ENCODE measurements at places on chromosomes 3 and 15.

DNA sequence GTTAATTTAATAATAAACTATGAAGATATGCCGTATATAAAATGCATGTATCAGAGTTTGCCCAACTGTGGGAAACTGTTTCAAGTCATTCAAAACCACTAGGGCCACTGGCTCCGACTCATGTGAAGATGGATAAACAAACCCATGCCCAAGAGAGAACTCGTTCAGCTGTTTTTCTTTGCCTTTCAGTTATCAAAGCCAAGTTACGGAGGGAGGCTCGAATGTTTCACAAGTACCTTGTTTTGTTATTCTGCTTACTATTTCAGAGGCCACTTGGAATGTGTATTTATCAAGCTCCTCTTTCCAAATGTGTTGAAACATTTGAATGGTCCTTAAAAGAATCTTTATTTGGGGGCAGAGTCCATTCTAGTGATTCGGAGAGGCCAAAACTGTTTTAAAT, 82.1 kb downstream of the DUT start:
- no peak for DNase-seq

DNA sequence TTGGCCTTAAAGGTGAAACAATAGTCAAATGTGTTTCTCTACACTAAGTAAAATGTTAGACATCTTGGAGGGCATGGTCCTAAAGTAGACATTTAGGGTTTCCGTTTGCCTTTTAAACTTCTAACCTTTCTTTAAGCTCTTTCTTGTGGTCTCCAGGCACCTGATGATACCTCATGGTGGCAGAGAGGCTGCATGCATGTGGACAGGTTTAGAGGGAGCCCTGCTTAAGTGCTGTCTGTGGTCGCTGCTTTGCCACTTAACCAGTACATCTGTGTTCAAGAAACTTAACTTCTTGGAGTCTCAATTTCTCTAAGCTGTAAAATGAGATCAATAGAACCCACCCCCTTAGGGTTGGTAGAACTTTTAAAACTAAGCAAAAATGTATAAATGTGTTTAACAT, 6.2 kb downstream of the MITF start:
- DNase-seq = no peak

DNA sequence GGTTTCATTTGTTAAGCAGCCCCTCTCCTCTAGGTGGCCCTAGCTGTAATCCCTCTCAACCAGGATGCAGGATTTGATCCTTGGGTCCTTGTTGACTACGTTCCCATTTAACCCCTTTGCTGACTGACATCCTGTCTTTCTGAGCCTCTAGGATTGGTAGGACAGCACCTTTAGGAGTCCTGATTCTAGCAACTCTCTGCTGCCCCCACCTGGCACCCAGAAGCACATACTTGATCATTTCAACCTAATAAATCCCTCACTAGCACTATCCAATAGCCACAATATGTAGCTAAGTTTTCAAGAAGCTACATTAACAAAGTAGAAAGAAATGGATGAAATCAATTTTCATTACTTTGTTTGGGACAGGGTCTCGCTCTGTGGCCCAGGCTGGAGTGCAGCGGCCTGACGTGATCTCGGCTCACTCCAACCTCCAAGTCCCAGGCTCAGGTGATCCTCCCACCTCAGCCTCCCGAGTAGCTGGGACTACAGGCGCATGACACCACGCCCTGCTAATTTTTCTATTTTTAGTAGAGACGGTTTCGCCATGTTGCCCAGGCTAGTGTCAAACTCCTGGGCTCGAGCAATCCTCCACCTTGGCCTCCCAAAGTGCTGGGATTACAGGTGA, 28.3 kb downstream of the RSL24D1 start:
- peak; percentile 34 for DNase-seq

GRCh38 chr3:99885851-99886250, 68.2 kb downstream of the CMSS1 start:
- no peak for DNase-seq

GRCh38 chr15:65409036-65409631, 13.6 kb downstream of the IGDCC4 start:
- DNase-seq = no peak

DNA sequence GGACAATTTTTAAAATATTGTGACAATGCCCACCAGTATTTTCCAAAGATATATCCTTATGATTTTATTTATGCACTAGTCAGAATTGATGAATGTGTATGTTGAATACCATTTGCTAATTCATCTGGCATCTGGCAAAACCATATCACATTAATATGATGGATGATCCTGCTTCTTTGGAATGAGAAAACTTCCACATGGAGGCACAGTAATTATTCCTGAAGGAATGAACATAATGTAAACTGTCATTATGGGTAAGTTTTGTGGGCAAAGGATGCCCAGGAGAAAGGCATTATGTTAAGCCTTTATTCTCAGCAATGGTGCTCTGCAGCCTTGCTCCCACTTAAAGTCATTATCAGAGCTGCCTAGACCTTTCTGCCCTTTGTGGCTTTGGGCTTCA, 113.0 kb upstream of the MME start:
- no peak for DNase-seq

DNA sequence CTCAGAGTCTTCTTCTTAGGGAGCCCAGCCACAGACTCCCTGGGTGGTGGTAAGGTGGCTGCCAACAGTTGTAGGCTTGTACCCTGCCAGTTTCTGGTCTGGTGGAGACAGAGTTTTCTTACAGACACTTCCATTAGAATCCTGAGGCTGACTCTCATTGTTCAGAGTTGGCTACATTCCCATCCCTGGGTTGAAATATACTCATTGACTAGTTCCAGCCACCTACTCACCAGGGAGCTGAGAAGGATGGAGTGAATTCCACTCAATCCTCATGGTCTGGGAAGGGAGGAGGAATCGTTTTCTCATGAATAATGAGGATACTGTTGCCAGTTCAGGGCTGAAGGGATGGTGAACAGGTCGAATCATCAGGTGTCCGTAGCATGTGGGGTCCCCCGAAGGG, 226.5 kb upstream of the PROK2 start:
- no peak for DNase-seq

GRCh38 chr3:122081543-122082247, 26.5 kb downstream of the CD86 start:
- no peak for DNase-seq

DNA sequence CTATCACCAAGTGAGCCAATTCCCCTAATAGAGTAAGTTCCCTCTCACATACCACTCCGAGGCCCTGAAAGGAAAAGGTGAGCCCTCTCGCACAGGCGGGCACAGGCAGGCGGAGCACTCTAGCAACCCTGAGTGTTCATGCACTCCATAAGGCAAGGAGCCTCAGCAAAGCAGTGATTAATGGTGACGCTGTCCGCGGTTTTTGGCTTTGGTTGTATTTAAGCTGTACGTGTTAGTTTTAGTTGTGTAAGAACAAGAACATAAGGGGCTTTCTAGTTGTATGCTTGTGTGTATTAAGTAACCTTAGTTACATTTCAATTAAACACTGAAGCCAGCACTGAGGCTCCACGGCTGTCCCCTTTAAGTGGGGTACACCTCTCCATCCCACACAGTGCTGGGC, 33.1 kb downstream of the KLHL25 start:
- DNase-seq = no peak

DNA sequence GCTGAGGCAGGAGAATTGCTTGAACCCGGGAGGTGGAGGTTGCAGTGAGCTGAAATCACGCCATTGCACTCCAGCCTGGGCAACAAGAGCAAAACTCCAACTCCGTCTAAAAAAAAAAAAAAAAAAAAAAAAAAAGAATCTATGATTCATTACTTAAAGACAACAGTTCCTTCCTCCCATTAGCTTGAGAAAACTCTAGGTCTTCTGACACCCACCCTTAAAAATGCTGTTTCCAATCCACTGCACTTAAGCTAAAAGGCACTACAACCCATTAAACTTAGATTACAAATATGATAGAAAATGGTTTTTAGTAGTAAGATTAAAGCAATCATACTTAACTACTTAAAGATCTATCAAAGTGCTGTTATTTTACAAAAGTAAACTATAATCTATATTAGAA, 40.0 kb upstream of the BHLHE40 start:
- DNase-seq = no peak

DNA sequence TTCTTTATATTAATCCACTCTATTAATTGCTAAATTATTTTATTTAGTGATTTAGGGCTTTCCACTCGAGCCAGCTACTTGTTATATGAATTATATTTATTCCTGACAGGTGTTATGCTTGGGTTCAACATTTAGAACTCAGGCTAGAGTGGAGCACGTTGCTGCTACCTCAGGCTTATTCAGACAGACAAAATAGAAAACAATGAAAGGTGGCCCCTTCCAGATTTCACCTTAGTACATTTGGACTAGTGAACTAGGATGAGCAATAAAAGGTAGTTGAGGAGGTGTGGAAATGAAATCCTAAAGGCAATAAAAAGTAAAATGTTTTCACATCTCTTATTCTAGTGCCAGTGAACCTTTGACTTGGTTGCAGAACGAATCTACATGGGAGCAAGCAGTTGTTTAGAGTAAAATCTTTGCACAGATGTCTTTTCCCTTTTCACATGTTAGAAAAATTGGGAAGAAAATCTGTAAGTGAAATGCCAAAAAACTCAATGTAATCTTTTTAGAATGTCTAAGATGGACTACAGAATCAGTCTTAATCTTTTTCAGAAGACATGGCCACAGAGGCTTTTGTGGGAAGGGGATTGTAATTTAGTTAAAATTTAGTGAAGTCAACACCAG, 63.8 kb downstream of the AKAP13 start:
- no peak for DNase-seq

GRCh38 chr3:152328841-152329240, 60.1 kb downstream of the MBNL1 start:
- DNase-seq = no peak

GRCh38 chr3:25153561-25153960, 274.5 kb upstream of the RARB start:
- DNase-seq = no peak

DNA sequence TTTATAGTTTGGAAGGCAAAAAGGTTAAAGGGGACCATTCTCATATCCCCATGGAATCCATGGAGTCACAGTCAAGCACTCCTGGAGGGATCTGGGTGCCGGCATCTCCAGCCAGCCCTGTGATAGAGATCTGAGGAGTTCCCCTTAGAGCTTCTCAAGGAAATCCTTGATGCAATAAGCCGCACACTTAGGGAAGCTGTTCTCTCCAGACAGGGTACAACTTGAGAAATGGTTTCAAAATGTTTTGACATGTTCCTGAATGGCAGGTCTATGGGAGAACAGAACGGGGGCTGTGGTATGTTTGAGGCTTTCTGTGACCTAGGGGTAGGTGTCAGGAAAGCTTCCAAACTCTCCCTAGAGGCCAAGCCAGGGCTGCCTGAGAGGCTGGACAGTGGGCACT, 292.9 kb downstream of the TLE3 start:
- DNase-seq = no peak

DNA sequence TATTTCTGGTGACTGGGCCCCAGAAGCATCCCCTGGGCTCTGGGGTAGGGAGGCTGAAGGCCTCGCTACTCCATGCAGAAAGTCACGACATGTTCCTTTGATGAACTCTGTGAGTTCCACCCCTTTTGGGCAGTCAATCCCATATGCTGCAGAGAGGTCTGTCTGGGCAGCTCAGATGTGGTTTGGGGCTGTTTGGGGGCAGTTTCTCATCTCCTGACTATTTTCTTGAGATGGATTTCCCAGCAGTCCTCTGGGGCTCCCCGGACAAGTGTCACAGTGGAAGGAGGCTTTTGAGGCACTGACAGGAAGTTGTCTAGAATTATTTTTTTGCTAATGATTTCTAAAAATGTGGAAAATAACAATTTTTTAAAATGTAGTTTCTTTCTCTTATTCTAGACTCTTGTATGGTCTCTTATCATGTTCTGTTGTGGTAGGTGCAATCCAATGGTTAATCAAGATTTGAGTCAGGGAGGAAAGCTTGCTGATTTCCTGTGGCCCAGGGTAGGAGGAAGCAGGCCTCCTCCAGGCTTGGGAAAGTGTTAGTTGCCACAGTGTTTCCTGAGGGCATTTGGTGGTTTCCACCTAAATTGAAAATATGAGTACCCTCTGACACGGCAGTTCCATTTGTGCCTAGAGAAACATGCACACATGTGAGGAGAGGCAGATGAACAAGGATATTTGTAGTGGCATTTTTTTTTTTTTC, 19.9 kb upstream of the TATDN2 start:
- DNase-seq = peak; percentile 44

DNA sequence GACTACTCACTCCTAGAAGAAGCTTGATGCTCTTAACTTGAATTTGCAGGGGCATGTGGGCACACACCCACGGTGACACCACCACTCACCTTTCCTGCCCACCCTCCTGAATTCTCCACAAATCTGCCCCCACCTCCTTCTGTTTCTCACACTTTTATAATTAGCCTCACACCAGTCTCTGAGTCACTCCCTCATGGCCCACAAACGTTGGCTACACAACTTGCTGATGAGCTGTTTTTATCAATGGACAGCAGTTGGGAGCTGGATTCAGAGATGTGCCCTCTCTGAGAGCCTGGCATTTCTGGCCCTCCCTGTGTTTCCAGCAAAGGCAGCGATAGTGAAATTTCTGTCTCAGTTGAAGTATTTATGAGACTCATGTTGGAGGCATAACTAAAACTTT, 1.3 kb downstream of the COLQ start:
- DNase-seq = no peak

DNA sequence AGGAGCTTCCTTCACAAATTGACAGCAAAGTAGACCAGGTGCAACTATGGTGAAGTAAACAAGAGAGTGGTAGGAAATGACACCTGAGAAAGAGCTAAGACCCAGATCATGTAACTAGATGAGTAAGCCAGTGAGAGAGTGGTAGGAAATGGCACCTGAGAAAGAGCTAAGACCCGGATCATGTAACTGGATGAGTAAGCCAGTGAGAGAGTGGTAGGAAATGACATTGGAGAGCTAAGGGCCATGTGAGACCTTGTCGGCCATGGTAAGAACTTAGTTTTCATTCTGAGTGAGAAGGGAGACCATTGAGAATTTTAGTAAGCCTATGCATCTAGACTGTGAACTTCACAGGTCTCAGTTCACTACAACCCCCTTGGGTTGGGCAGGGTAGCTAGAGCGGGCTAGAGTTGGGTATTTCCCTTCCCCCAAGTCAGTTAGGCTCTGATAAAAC, 5.4 kb upstream of the SENP7 start:
- no peak for DNase-seq

- no peak for DNase-seq
Measured at GRCh38 chr3:47890828-47891612, 88.1 kb downstream of the DHX30 start.

DNA sequence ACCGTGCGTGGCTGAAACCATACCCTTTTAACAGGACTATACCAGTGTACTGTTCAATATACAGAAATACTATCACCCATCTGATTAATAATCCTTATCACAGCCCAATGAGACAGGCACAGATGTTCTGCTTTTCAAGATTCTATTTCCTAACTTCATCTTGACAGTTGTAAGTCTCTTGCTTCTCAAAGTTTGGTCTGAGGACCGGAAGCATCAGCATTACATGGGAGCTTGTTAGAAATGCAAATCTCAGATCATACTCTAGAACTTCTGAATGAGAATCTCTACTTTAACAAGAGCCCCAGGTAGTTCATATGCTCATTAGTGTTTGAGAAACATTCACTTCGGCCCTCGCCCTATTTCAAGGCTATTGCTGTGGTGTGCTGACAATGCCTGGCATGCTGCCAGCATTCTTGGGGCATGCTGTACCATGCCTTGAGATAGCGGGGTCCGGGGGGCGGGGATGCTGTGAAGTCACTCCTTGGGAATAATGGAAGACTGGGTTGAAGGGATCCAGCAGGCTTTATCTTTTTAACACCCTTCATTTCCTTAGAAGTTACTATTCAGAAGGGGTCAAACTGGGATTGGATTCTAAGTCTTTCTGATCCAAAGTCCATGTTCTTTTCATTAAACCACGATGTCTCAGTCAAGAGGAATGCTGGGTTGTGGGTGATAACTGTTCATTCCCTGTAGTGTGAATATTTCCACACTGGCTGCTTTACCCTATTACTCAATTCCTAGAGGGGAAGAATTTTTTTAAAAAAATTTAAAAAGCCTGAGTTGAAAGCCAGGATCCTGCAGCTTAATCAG, 194.7 kb downstream of the LPP start:
- DNase-seq = peak; percentile 50

- no peak for DNase-seq
Measured at GRCh38 chr3:28485164-28485563, 136.5 kb upstream of the AZI2 start.

Data from SK-N-MC (cell line).